H54 (cell line): ENCODE measurements at places on chromosomes 5 and 9.

- no peak for DNase-seq
Observed at GRCh38 chr9:4362281-4362680, 62.4 kb upstream of the GLIS3 start.

GRCh38 chr5:34597034-34598027 is 58.8 kb upstream of the RAI14 start:
- DNase-seq: no peak

GRCh38 chr5:39083968-39084367 is 9.8 kb upstream of the RICTOR start:
- no peak for DNase-seq

DNA sequence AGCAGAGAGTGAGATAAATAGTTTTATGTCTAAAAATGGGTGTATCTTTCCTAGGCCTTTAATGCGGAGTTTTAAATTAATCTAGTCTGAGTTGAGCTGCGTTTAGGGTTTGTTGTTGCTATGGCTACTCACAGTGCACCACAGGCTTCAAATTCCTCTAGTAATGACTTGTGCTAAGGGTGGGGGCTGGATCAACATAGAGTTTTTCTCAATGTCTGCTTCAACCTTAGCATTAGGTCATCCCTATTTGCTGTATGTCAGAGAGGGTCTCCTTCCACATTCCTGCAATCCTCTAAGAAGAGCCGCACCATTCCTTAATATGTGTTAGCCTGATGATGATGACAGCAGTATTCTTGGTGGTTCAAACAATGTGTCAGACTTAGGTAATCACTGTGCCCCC is 465.6 kb upstream of the KIF2A start:
- no peak for DNase-seq

- no peak for DNase-seq
Observed at GRCh38 chr9:4550777-4551484, 60.7 kb downstream of the SLC1A1 start.

- no peak for DNase-seq
Observed at GRCh38 chr5:151925340-151925739, 689 bp upstream of the GLRA1 start.

DNA sequence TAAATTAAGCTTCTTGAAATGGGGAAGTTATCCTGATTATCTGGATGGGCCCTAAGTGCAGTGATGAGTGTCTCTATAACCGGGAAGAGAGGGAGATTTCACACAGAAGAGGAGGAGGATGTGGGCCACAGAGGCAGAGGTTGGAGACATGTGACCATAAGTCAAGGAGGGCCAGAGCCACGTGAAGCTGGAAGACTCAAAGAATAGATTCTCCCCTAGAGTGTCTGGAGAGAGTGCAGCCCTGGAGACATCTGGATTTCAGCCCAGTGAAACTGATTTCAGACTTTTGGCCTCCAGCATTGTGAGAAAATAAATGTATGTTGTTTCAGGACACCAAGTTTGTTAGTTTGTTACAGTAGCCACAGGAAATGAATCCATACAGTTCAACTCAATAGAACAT is 442.9 kb downstream of the NTRK2 start:
- DNase-seq: no peak

DNA sequence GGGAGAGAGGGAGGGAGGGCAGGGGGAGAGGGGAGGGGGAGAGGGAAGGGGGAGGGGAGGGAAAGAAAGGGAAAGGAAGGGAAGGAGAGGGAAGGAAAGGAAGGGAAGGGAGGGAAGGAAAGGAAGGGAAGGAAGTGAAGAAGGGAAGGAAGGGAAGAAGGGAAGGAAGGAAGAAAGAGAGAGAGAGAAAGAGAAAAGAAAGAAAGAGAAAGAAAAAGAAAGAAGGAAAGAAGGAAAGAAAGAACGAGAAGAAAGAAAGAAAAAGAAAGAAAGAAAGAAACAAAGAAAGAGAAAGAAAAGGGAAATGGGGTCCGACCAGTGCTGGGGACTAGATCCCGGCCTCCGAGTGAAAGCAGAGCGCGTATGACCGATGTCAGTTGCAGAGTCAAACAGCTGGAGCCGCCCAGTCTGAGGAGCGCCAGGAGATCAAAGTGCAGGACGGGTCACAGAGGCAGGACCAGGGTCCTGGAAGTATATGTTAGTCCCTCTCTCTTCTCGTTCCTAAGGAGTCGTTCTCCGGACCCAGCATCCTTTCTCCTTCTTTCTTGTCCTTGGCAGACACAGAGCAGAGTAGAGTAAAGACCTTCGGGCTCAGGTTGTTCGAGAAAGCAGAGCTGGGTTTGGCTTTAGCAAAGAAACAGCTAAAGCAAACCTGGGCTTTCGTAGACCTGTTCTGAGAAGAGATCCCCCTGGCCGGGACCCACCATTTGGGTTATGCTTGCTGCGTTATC is 305.4 kb upstream of the MSX2 start:
- no peak for DNase-seq

- DNase-seq: peak; percentile 45
Observed at GRCh38 chr5:141779503-141779973, 97.5 kb upstream of the ARAP3 start.

DNA sequence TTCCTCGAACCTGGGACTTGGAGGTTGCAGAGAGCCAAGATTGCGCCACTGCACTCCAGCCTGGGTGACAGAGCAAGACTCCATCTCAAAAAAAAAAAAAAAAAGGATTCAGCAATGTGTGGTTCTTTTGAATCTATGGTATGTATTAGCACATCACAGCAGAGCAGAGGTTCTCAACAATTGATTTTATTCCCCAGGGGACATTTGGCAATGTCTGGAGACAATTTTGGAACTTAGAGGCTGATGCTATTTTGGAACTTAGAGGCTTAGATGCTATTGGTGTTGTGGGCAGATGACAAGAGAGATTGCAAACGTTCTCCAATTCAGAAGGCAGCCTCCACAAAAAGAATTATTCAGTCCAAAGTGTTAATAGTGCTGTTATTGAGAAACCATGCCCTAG is 115.2 kb downstream of the TMC1 start:
- DNase-seq: no peak

GRCh38 chr9:128552744-128553440 is 505 bp downstream of the SPTAN1 start:
- no peak for DNase-seq

GRCh38 chr5:107997338-107997980 is 326.7 kb upstream of the EFNA5 start:
- DNase-seq: no peak

DNA sequence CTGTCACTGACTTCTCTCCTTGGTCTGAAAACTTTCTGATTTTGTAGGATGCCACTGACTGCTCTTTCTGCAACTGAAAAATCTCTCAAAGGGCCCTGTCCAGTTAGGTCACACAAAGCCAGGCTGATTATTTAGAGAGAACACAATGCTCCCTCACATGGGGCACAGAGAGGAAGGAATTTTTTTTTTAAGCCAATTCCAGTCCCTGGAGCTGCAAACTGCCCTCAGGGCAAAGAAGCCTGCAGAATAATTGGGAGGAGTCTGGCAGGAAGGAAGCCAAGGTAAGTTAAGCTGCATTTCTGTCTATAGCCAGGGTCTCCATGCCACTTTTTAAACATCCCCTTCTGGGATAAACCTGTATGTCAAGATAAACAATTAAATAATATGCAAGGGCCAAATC is 305.5 kb downstream of the ZSWIM6 start:
- no peak for DNase-seq

DNA sequence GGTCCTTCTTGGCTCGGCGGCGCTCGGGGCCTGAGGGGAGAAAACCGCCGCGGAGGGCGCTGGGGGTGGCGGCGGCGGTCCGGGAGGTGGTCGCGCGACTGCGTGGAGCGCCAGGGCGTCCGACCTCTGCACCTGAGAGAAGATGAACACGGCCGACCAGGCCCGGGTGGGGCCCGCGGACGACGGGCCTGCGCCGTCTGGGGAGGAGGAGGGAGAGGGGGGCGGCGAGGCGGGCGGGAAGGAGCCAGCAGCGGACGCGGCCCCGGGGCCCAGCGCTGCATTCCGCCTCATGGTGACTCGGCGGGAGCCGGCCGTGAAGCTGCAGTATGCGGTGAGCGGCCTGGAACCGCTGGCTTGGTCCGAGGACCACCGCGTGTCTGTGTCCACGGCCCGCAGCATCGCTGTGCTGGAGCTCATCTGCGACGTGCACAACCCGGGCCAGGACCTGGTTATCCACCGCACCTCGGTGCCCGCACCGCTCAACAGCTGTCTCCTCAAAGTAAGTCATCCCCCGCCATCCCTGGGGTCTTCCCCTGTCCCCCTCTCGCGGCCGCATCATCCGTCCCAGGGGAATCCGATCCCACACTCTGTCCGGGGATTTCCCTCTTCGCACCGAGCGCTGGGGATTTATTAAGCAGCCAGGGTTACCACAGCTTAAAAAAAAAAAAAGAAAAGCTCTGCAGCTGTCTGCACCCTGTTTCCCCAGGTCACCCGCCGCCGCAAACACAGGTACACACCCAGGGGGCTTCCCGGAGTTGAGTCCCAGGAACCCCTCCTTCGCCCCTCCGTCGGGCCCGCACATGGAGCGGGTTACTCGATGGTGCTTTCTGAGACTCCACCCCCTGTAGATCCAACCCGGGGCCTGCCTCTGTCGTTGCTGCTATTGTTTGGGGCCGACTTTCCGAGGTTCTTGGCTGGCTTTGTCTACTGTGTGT is at the start of gene GTF3C4:
GTF3C4 (plus strand) TSS at position 8 of the 935 bp plus-strand sequence; CDS start at position 143, 135 bp downstream.
- DNase-seq: peak; percentile 81

DNA sequence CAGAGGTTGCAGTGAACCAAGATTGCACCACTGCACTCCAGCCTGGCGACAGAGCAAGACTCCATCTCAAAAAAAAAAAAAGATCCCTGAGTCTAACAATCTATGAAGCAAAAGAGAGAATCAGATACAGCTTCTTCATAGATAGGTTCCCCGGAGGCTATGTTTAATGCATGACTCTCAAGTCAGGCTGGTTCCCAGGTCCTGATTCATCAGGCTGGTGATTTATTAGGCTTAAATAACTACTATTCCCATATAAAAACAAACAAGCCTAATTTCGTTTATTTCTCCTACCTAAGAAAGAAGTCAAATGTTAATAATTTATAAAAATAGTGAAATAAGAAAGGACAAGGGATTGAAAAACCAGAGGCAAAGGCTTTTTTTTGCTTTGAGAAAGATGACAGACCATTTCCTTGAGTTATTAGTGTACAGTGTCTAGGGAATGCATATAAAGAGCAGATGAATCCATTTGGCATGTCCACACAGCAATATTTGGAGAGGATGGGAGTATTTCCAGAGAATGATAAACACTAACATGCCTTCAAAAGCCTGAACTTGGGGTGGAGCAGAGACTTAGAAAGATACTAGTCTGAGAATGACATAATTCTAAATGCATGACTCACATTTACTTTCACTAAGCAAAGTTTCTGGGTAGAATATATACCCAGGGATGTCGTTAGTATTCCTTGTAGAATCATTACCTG is 115.3 kb downstream of the NREP start:
- DNase-seq: no peak

DNA sequence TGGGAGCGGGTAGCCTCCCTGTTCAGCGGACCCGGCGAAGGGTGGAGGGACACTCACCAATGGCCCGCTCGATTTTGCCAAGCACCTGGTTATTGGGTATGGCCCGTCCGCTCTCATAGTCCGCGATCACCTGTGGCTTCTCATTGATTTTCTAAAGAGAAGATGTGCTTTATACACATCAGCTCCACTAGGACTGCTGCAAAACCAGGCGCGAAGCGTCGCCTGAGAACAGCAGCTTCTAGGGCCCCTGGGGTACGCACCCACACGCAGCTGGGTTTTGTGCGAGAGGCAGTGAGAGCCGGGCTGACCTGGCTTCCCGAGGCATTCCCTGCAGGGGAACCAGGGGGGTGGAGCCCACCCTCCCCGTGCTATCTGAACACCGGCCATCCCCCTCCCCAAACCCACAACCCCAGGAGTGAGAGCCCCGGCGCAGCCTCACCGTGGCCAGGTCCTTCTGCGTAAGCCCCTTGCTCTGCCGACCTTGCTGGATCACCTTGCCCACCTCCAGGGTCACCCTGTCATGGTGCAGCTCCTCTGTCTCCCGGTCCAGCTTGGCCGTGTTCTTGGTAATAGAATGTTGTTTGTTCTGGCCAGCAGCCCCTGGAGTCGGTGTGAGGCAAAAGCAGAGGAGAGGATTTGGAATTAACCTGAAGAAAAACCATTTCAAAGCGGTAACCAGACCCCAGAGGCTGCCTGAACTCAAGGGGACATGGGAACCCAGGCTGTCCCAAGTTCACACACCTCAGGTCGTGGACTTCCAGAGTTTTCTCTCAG is 3.1 kb downstream of the EDF1 start:
- no peak for DNase-seq

DNA sequence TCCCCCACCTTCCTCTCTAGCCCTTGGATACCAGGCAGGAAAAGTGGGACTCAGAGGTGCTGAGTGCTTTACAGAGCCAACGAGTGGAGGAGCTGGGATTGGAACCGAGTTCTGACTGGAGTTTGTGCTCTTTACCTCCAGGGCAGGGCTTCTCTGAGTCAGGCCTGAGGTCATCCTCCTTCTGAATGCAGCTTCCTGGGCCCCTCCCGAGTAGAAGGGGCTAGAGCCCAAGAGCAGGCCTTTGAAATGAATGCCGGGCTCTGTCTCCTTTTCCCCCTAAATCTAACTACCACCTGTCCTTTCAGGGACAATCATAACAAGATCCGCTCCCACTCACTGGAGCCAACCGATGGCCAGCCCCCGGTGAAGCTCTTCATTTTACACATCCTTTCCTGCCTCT is 12.7 kb downstream of the PTGES start:
- no peak for DNase-seq

- no peak for DNase-seq
Observed at GRCh38 chr9:127458921-127459320, 7.6 kb downstream of the LRSAM1 start.

GRCh38 chr5:152246401-152246800 is 158.7 kb downstream of the NMUR2 start:
- DNase-seq: no peak

DNA sequence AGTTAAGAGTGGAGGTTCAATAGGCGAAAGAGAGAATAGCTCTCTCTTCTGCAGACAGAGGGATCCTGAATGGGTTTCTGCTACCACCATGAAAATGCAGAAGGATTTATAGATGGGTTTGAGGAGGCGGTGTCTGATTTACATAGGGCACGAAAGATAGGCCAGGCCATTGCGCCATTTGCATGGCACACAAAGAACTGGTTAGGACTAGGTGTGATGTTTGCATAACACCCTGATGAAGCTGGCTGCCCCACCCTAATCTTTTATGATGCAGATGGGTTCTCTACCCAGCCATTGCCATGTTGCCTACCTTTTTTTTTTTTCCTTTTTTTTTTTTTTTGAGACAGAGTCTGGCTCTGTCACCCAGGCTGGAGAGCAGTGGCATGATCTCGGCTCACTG is 51.4 kb upstream of the PDZD2 start:
- DNase-seq: no peak
